Tibial nerve (tissue), 4 donors: ENCODE measurements at places on chromosomes 2 and 18. TPM values are rescaled to one million over a fixed set of nuclear protein-coding genes. Genes with fewer than 3 reads are reported as not detected.

B3GNT7 gene
- total RNA-seq: 2.7 TPM

GRCh38 chr2:96890726-96891385, 21.0 kb upstream of the SEMA4C start:
- no peak for DNase-seq

DNA sequence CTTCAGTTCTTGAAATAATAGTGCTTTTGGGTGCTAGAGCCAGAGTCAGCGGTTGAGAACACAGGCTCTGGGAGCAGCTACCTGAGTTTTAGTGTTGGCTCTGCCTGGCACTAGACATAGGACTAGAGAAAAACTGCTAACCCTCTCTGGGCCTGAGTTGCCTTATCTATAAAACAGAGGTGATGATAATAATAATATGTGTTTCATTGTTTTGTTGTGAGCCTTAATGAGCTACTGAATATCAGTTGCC, 391.7 kb downstream of the PTPRM start:
- DNase-seq: no peak

DNA sequence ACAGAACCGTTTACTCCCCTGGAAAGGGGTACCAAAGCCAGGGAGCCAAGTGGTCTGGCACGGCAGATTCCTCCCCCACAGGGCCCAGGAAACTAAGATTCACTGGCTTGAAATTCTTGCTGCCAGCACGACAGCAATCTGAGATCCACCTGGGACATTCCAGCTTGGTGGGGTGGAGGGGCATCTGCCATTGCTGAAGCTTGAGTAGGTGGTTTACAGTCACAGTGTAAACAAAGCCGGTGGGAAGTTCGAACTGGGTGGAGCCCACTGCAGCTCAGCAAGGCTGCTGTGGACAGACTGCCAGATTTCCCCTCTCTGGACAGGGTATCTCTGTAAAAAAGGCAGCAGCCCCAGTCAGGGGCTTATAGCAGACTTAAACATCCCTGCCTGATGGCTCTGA, 901.7 kb upstream of the LRRTM1 start:
- no peak for DNase-seq

GRCh38 chr2:98604547-98604946, 3.8 kb downstream of the COA5 start:
- no peak for DNase-seq
